ENCODE measurements at places on chromosomes 7 and 10.

DNA sequence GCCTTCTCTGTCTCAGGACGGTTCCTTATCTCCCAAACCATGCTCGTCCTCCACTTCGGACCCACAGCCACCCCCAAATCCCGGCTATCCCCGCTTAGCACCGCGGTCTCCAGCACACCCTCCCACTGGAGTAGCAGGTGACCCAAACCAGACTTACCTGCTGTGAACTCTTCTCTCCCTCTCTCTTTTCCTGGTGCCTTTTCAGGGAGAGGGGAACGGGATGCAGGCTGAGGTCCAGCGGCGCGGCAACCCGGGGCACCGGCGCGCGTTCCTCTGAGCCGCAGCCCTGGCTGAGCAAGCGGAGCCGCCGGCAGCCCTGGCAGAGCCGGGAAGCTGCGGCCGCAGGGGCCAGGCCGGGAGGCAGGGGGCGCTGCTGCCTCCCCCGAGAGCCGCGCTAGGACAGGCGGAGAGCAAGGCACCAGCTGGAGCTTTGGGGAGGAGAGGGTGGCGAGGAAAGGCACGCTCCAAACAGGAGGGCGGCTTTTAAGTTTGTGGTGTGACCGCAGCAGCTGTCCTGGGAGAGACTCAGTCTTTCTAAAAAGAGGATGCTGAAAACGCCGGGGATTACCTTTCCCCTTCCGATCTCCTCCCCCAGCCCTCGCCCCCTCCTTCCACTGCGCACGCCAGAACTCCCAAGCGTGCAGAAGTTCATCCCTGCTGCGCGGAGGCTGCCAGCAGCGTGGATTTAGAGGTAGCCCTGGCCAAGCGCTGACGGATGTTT, at the start of gene SEMA3D:
TSS of gene SEMA3D (minus strand) at position 536 of the 721 bp plus-strand sequence. CDS start 65,165 bp downstream, outside the sequence.
- DNase-seq, result peak; percentile 87

- DNase-seq, result peak; percentile 62
Observed at GRCh38 chr10:106571192-106571946, 593.1 kb downstream of the SORCS1 start.

DNA sequence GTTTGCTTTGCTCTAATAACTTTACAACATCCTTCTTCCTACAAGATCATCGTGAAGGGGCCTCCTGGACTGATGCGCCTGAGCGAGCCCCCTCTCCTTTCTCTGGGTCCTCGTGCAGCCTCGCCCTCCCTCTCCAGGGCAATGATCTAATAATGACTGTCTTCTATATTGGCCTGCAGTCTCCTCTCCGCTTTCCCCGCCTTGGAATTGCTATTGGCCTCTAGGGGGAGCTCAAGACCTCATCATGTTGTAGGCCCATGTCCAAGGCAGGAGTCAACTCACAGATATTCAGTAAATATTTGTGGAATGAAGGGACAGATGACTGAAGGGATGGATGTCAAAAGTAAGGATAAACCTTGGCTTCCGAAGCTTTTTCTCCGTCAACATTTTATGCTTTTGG, 1180.3 kb downstream of the TYW1 start:
- DNase-seq, result peak; percentile 74

DNA sequence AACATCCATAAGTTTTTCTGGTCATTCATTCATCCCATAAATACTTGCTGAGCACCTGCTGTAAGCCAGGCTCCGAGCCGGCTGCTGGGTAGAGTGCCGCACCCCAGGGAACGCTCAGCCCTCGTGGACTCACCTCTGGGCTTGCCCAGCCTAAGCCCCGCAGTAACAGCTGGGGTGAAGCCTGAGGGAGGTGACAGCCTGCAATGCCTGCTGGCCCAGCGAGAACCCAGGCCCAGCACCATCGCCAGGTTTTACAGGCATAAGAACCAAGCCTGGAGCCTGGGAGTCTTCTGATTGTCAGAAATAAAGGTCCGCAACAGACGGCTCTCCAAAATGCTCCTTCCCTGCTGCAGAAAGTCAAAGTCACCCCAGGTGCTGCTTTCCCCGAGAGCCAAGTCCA, 205.4 kb downstream of the ZMYND11 start:
- no peak for DNase-seq

GRCh38 chr7:346116-346898, 56.3 kb downstream of the FOXL3 start:
- DNase-seq, result no peak
